ENCODE measurements at places on chromosomes 1 and 21.

GRCh38 chr1:240414237-240414636, 197.7 kb downstream of the GREM2 start:
- no peak for DNase-seq

GRCh38 chr1:4557949-4558348, 96.5 kb upstream of the AJAP1 start:
- no peak for DNase-seq

- no peak for DNase-seq
Observed at GRCh38 chr1:112735752-112736151, 20.6 kb upstream of the PPM1J start.

- peak; percentile 1 for DNase-seq
Observed at GRCh38 chr1:97254731-97255463, 533.3 kb downstream of the PTBP2 start.

DNA sequence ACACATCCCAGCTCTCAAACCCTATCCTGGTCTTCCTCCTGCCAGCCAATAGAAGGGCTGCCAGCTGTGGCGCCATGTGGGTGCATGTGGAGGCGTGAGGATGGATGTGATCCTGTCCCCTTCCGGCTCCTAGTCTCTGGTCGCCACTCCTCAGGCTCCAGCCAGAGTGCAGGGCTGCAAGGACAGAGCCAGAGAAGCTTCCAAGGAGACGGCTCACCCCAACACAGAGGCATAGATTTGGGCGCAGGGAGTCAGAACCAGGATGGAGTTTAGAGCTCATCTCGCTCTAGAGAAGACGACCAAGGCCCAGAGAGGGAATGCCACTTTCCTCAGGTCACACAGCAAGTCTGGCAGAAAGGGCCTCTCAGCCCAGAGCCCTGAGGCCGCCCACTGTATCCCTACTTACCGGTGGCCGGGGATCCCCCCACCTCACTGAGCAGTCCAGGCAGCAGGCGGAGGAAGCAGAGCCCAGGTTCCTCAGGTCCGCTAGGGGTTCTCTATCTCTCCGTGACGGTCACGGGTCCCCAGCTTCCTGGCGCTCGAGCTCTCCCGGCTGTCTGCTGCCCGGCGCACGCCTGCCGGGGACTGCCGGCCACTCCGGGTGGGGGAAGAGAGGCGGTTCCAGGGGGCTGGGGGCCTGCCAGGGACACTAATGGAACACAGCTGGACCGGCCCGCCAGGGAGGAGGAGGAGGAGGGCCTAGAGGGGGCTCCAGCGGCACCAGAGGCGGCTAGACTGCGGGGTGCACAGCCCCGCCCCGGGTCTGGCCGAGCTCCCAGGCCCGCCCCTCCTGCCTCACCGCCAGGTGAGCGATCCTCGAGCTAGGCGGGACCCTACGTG, at the start of gene COL16A1:
Gene COL16A1, minus strand, starts transcription at position 587 of the 840 bp plus-strand sequence. CDS start 1,824 bp downstream, outside the sequence.
- no peak for DNase-seq

DNA sequence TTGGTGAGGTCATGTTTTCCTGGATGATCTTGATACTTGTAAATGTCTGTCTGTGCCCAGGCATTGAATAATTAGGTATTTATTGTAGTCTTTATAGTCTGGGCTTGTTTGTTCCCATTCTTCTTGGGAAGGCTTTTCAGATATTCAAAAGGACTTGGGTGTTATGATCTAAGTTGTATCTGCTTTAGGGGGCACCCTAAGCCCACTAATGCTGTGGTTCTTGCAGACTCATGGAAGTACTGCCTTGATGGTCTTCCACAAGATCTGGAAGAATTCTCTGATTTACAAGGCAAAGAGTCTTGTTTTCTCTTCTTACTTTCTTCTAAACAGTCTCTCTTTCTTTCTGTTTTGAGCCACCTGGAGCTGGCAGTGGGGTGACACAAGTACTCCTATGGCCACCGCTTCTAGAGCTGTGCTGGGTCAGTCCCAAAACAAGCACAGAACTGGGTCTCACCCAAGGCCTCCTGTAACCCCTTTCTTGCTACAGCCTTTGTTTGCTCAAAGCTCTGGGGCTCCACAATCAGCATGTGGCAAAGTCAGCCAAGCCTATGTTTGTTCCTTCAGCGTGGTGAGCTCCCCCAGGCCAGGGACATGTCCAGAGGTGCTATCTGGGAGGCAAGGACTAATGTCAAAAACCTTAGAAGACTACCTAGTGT, 12.6 kb downstream of the VN1R5 start:
- DNase-seq, result no peak

DNA sequence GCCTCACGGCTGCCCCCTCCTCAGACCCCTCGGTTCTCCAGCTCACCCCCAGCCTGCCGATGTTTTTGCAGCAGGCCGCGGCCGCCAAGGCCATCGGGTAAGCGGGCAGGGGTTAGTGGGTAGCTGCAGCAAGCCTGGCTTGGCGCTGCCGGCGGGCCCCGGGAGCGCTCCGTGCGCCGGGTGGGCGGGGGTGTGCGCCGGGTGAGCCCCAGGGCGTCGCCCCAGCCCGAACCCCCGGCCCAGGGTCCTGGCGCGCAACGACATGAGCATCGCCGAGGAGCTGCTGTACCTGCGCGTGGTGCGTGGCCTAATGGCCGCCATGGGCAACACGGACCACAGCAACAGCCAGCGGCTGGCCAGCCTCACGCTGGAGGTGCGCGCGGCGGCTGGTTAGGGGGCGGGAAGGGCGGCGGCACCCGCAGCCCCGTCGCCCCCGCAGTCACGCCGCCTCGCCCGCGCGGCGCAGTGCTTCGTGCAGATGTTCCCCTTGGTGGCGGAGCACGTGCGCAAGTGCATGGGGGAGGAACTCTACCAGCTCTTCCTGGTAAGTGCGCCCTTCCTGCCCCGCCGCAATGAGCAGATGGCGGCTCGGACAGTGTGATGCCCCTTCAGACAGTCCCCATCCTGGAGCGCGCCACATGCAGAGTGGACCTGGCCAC, 6.5 kb downstream of the RNU5D-1 start:
- no peak for DNase-seq

DNA sequence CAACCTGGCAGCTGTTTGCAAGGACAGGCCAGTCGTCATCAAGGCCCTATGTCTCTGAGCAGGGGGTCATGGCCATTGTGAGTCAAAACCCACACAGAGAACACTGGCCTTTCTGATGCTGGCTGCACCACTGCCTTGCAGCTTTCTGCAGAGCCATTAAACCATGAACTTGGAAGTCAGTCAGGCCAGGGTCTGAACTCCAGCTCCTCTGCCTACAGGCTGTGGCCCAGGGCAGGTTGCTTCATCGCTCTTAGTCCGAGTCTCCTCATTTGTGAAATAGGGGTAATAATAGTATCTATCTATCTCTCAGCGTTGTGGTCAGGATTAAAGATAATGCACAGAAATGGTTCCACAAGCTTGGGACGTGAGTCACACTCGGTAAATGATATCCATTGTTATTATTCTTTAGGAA, 35.8 kb upstream of the HIVEP3 start:
- DNase-seq, result no peak

DNA sequence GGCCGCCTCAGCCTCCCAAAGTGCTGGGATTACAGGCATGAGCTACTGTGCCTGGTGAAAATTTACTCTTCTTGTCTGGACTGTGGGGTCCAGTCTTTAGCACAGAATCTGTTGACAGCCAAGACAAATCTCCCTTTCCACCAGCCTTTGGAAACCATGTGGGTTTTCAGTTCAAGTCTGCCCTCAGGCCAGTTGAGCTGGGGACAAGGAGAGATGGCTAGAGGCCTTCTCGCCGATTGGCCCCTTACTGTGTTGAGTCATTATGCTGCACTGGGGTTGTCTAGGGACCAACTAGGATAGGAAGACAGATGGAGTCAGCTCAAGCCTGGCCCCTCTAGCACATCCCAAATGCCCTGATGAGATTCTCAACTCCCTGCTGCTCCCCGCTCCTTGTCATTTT, 8.6 kb upstream of the NKAIN1 start:
- no peak for DNase-seq

DNA sequence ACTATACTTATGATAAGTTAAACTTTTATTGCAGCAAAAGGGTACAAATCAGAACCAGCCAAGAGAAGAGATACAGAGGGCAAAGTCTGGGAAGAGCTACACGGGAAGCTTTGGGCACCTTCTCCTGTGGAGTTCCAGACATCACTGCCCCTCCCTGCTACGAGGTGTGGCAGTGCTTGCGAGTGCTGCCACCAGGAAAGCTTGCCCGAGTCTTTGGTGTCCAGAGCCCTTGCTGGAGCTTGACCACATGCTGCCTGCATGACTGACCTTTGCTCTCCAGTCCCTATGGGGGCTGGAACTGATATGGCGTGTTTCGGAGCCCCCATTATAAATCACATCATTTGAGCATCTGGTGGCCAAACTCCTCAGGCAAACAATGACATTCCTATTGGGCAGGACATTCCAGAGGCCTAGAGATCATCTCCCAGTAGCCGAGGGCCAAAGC, 23.4 kb downstream of the PLEKHO1 start:
- DNase-seq, result no peak

DNA sequence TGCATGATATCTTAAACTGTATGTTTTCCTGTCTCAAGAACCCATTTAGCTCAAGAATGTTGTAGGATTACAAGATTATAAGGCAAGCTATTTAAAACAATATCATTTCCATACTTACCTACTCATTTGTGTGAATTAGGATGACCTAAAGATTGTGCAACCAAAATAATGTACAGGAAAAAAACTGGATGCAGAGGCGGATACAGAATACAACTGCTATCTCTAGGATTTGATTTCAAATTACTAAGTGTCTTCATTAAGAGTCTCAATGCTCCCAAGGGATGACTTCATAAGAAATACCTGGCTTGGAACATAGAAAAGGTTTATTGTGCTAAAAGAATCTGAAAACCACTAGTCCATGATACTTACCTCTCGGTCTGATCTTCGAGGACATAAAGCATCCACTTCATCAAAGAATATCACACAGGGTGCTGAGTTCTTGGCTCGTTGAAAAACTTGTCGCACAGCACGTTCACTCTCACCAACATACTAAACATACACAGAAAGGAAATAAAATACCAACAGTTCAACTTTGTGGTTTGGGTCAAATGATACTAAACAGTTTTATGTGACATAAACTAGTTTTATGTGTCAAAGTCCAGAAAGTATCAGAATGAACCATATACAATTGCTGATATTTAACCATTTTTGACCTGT, 54.9 kb downstream of the NVL start:
- DNase-seq, result no peak

DNA sequence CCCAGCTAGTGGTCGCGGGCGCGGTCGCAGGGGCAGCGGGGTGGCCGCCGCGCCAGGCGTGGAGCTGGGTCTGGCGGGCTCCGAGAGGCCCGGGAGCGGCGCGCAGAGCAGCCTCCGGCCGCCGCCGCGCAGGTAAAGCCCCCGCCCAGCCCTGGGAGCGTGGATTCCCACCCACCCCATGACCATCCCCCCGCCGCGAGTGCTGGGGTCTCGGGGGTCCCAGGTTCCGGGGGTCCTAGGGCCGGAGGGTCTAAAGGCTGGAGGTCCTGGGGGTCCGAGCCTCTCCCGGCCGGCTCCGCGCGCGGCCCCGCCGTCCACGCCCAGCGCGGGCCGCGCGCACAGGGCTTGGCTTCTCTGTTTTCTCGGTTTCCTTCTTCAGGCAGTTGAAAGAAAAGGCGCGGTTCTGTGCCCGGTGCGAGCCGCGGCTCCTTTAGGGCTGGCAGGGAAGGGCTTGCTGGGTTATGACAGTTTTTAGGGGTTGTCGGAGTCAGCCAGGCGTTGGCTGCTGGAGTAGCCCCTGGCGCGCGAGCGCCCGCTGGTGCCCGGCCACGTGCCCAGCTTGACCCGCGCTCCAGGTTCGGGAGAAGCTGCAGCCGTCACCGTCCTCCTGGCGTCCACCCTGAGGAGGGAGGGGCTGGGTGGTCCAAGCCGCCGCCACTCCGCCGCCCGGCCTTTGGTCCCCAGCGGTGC, 359 bp downstream of the LRRC3 start:
- DNase-seq, result peak; percentile 41

- DNase-seq, result no peak
Observed at GRCh38 chr1:230136453-230137336, 69.7 kb downstream of the GALNT2 start.

DNA sequence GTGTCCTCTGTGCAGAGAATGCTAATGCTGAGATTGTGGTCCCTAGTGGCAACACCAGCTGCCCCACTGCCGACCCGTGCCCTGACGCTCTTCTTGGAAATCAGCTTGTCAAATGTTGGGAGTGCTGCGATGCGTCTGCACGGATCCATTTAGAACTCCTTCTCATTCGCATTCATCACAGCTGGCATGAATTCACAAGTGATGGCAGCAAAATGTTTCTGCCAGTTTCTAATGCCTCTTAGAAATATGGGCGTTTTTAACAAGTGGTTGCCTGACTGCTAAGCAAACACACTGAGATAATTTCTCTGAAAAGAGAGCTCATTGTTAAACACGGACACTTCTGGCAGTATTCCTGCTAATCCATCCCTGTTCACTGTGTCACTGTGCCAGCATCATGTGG, 131.9 kb upstream of the KCNJ6 start:
- no peak for DNase-seq

DNA sequence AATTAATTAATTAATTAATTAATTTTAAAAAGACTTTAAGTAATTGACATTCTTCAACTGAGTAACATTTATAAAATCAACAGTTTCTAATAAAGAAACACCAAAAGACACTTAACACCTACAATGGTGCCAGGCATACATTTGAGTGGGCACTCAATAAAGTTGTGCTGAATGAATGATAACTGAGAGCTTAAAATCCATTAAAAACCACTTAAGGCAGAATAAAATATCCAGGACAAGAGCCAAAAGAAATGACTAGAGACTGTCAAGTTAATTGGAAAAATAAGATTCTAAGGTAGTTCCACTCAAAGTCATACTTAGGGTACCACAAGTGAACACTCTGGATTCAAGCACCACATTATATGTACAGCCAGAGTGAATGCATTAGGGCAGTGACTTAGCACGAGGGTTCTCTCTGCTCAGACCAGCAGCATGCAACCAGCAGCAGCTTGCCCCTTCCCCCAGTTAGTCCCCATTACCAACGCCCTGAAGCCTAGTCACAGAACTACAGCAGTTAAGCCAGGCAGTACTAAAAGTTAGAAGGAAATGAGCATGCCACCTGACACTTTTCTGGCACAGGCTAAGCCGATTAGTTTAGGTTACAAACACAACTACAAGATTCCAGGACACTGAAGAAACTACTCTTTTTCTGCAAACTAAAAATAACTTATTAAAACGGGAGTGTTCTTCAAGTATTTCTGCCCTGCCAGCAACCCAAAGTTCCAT, 46.5 kb downstream of the LUZP1 start:
- DNase-seq, result no peak

DNA sequence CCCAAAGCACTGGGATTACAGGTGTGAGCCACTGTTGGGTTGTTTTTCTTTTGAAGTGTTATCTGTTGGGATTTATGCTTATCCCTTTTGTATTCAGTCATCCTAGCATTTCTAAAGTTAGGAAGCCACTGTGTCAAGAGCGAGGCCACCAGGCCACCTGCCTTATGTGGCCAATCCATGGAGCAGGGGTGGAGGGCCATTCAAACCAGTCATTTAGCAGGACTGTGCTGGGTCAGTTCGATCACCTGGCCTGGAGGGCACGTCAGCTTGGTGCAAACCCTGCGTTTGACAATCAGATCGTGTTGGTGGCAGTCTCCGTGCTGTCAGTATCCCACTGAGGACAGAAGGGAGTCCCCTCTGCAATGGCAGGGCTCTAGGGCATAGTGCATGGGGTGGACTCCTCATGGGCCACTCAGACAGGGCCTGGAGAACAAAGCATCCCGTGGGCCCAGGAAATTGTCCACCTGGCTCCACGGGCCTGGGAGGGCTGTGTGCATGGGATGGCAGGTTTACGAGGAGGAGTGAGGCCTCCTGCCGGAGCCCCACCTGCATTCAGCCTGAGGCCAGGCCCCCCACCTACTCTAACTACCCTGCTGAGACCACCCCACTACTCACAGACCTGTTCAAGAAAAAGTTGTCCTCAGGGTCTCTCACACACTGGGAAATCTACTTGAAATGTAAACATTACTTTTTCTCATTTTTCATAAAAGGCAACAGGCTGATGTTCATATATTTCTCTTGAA, 242.3 kb downstream of the SDCCAG8 start:
- DNase-seq, result no peak

Data from activated CD4-positive, alpha-beta T cell treated with anti-CD3 and anti-CD28 coated beads, Interleukin-2, Interleukin-6, amounts not matched to agents 100 ng/mL and 50 ng/mL, durations not matched to agents 16 hours and 8 hours (primary cell).